ENCODE measurements at places on chromosomes 12 and 14.

- no peak for DNase-seq
These were observed 485.4 kb downstream of the MDGA2 start for GRCh38 chr14:47189911-47190484.

DNA sequence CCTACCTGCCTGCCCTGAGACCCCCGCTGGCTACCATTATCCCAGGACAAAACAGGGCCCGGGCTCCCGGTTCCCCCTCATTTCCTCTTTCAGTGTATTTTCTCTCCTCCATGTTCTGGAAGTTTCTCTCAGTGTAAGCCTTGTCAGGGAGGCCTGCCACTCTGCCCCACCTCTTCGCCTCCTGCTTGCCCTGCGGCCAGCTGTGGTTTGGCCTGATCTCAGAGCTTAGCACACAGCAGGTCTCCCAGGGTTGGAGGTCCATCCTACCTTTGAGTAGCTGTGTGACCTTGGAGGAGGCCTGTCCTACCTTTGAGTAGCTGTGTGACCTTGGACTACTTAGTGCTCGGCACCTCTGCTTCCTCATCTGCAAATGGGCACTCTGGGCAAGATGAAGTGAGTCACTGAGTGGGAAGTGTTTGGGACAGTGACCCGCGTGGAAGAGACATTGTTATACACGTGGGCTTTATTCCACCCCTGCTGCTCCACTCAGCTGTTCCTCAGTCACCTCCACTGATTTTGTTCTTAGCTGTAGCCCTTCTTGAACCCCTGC is 212.7 kb downstream of the ZFP36L1 start:
- no peak for DNase-seq

- DNase-seq, result no peak
These were observed 12.2 kb upstream of the SPTSSA start for GRCh38 chr14:34474187-34474679.

GRCh38 chr14:106872611-106873446 is 1346.4 kb downstream of the TMEM121 start:
- DNase-seq, result peak; percentile 98

DNA sequence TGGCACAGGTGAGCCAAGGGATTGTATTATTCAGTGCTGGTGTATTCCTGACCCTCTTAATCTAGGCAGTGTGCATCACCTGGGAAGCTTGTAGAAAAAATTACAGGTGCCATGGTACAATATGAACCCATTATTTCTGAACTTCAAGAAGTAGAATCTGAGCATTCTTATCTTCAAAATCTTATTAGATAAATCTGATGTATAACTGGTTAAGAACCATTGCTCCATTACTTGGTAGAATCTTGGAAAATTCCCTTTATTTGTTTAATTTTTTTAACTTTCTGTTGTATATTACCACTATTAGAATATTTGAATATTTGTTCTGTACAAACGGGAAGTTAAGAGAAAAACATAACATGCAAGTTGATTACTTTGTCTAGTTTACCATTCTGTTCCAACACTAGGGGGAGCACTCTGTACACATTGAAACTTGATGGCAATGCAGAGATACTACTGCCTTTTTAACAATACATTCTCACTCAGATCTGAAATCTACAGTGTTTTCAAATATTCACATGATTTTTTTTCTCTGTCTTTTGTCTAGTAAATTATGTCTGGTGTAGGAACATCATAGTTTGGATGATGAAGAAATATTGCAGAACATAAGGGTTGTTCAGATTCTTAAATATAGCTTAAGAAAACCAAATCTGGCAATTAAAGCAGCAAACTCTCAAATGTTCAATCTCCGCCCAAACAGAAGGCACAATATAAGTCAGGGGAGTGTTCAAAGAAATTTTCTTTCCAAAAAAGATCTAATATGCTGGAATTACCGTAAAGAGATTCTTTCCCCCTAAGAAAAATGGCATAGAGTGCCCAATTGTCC is 196.6 kb downstream of the PCNX1 start:
- peak; percentile 65 for DNase-seq

GRCh38 chr12:122190842-122191668 is 8.1 kb downstream of the LRRC43 start:
- DNase-seq, result peak; percentile 55

- no peak for DNase-seq
These were observed at the start of gene LRRC9 for GRCh38 chr14:59919570-59920377. Gene LRRC9 (plus strand): TSS chr14:59920144.

DNA sequence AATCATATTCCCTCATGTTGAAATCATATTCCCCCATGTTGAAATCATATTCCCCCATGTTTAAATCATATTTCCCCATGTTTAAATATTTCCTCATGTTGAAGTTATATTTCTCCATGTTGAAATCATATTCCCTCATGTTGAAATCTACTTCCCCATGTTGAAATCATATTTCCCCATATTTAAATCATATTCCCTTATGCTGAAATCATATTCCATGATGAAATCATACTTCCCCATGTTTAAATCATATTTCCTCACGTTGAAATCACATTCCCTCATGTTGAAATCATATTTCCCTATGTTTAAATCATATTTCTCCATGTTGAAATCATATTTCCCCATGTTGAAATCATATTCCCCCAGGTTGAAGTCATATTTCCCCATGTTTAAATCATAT is 34.6 kb upstream of the ADGRD1 start:
- no peak for DNase-seq

DNA sequence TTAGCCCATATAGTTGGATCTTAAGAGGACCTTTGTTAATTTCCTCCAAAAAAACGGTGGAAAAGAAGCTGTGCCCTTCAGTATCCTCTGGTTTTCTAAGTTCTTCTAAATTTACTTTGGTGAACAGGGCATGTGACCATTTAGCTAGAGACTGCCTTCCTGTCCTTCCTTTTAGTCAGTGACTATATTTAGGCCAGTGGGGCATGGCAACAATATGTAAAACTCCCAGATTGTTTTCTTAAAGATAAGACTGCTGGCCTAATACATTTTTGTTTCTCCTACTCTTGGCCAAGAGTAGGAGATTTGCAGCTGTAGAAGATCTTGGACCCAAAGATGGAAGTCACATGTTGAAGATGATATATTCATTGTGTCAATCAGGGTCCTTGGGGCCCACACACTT is 325.1 kb upstream of the DCN start:
- no peak for DNase-seq

GRCh38 chr14:49056021-49056420 is 530.2 kb downstream of the RPS29 start:
- DNase-seq, result no peak

- DNase-seq, result no peak
These were observed 50.0 kb downstream of the KDM2B start for GRCh38 chr12:121530600-121531355.

GRCh38 chr12:15118955-15119354 is 102.3 kb downstream of the RERG start:
- no peak for DNase-seq

DNA sequence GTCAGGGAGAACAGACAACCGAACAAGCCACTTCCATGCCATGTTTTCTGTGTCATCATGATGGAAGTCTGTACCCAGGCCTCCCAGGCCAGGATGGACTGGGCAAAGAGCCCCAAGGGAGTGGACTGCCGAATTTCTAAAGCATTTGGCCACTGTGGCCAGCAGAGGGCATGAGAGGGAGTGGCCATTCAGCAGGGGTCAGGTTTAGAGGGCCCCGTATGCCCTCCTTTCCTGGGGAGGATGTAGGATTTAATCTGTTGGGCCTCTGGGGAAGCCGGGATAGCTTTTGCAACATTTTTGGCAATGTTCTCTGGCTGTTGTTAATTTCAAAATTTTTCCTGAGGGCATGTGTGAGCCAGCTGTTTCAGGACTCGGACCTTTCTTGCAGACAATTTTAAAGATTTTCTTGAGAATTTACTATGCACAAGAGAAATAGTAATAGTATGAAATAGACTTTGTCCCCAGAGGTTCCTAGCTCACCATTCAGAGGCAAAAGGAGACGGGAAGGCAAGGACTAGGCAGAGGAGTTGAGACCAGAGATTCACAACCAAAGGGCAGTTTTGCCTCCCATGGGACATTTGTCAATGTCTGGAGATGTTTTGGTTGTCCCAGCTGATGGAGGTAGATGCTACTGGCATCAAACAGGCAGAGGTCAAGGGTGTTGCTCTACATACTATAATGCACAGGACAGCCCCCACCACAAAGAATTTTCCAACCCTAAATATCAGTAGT is 18.0 kb downstream of the ACACB start:
- no peak for DNase-seq

DNA sequence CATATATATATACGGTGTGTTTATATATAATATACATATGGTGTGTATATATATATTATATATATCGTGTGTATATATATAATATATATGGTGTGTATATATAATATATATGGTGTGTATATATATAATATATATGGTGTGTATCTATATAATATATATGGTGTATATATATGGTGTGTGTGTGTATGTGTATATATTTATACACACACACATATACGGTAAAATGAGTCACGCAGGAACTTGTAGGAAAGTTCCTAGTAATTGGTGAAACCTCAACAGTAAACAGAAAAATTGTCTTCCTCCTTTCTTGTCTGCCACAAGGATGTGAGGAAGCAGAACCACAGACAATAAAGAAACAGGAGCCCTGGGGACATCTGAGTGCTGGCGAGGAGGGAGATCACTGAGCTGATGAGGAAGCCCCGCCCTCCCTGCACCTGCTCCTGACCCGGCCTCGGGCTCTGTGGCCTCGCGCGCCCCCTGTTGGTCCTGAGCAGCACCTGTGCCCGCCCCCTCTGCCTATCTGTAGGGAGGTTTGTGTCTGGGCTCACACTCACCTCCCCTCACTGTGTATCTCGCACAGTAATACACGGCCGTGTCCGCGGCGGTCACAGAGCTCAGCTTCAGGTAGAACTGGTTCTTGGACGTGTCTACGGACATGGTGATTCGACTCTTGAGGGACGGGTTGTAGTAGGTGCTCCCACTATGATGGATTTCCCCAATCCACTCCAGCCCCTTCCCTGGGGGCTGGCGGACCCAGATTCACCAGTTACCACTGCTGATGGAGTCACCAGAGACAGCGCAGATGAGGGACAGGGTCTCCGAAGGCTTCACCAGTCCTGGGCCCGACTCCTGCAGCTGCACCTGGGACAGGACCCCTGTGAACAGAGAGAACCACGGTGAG is 1079.4 kb downstream of the TMEM121 start:
- DNase-seq, result peak; percentile 58

DNA sequence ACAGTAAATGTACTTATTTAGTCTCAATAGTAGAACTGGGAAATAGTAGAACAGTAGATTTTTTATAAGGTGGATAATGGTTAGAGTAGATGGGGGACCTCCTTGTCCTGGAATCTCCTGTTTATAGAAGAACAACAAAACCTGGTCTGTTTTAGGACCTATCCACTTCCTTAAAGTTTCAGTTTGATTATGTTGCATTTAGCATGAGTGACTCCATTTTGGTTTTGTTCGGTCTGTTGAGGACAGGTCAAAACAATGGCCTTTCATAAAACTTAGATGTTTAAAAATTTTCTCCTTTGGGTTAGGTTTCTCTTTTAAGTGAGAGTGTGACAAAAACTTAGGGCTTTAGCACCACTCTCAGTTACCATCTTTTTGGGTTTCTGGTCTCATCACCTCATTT is 308.9 kb downstream of the BTG1 start:
- no peak for DNase-seq

GRCh38 chr12:107304588-107305532 is 211.5 kb upstream of the CRY1 start:
- no peak for DNase-seq

GRCh38 chr14:55123101-55123500 is 6.0 kb upstream of the LGALS3 start:
- DNase-seq, result peak; percentile 66

GRCh38 chr14:29163109-29163508 is 396.5 kb downstream of the FOXG1 start:
- DNase-seq, result no peak

DNA sequence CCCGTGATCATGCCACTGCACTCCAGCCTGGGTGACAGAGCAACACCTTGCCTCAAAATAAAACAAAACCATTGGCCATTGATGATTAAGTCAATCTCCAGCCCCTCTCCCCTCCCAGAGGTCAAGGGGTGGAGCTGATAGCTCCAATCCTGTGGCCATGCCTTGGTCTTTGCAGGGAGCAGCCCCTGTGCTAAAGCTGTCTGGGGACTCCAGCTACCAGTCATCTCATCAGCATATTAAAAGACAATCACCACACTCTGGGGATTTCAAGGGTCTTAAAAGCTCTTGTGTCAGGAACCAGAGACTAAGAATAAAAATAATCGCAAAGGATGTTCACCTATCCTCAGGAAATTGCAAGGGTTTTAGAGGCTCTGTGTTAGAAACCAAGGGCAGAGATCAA is 30.6 kb downstream of the HCAR2 start:
- DNase-seq, result no peak

DNA sequence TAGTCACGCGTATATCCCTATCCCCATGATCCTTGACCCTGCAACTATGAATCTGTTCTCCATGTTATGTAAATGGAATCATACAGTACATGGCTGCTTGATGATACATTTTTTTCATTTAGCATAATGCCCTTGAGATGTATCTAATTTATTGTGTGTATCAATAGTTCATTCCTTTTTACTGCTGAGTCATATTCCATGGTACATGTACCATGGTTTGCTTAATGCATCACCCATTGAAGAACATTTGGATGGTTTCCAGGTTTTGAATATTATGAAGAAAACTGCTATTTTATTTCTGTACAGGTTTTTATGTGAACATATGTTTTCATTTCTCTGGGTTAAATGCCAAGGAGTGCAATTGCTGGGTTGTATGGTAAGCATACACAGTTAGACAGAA is 4.0 kb upstream of the RNASE10 start:
- DNase-seq, result no peak

DNA sequence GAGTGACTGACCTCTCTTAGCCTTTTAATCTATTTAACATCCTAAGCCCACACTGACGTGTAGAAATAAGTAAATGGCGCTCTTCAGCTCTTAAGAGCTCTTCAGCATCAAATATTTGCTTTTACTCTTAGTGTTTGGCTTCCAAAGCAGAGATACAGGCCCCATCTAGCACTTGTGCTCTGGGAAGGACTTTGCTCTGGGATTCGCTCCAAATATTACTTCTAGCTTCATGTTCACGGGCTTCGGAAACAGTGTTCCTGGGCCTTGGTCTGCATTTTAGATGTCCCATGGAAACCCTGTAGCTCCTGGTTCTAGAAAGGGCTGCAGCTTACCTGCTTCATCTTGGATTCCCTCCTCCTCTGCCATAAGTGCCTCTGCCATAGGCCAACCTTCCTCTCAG is 2.7 kb upstream of the NKX2-8 start:
- no peak for DNase-seq

- DNase-seq, result no peak
These were observed 25.3 kb downstream of the CMKLR1 start for GRCh38 chr12:108313606-108314351.
